A549 (cell line): ENCODE measurements at places on chromosomes 13 and 19. TPM values are rescaled to one million over a fixed set of nuclear protein-coding genes. Genes with fewer than 3 reads are reported as not detected.

DNA sequence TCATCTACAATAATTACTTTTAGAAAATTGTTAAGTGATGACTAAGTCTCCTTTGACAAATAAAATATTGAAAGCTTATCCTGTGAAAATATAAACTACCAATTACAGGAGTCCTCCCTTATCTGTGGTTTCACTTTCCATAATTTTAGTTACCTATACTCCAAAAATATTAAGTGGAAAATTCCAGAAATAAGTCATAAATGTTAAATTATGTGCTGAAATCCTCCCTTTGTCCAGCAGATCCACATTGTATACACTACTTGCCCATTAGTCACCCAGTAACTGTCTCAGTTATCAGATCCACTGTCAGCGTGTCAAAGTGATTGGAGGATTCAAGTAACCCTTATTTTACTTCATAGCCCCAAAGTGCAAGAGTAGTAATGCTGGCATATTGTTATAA, 98.1 kb downstream of the SERP2 start:
- DNase-seq: peak; percentile 8

FSD1 gene
- 10.4 to 13.2 TPM (median 12.8 TPM) in 3 replicates for polyA plus RNA-seq

CYP2A6 gene
- polyA plus RNA-seq: not detected in 3 replicates

DNA sequence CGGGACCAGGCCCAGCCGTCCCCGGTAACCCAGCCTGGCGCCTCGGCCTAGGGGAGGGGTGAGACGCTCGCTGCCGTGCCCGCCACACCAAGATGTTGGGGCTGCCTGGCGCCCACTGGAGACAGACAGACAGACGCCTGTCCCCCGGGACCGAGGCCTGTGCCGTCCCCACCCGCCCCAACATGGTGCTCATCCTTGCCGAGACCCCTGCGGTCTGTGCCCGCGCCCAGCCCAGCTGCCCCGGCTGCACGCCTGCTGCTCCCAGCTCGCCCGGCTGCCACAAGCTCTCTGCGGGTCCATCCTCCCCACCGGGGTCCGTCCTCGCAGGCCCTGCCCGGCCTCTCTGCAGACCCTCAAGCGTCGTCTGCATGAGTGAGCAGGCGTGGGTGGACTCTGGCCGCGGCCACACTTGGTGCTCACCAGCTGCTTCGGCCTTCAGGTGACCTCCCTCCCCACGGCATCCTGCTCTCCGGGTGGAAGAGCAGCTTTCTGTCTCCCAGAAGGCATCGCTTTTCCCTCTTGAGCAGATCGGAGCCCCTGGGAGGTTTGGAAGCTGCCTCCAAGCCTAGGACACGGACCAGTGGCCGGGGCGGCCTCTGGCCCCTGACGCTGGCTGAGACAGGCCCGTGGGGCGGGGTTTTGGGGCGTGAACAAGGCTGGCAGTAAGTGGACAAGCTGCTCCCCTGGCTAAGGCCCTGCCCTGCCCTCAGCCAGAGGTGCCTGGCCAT, 6.7 kb upstream of the TMPRSS9 start:
- no peak for DNase-seq

ZNF563 gene
- not detected in 3 replicates for polyA plus RNA-seq

GNG14 gene
- not detected in 3 replicates for polyA plus RNA-seq

OR7C1 gene
- not detected in 3 replicates for polyA plus RNA-seq

DNA sequence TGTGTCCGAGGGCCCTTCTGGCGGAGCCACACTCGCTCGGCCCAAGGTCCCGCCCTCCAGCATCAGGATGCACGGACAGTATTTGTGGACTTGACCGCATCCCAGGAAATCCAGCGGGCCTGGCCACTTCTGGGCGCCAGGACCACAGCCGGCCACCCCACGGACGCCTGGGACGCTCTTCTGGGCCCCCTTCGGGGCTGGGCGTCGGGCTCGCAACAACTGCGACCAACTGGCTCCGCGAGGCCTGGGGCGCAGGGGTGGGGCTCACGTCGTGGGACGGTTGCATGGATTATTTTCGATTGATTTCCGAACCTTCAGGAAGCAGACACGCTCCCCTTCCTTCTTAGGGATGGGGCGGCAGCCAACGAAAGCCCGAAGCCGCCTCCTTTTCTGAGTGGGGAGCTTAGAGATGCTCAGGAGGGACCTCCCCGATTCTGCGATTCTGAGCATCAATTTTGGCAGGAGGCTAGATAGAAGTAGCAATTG, 521 bp upstream of the NUP58 start:
- no peak for DNase-seq

- no peak for DNase-seq
These were observed 38.7 kb downstream of the ZIC5 start for GRCh38 chr13:99932912-99933311.
